ENCODE measurements at places on chromosomes 5 and 9.
A peak's percentile ranks its signal among the peaks of the same experiment; 100 is the strongest.

DNA sequence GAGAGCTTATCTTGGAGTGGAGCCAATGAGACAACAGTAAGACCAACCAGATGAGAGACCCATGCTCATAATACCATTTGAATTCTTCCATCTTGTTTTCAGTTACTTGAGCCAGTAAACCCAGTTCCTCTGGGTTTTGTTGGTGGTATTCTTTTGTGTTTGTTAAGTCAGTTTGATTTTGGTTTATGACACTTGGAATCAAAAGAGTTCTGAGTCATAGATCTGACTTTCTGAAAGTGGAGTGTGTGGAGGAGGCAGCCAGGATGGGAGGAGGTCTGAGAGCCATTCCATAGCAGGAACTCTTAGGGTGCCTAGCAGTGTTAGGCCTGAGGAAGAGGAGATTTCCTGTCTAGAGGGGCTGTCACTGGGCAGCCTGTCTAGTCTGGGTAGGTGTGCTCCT, 24.6 kb upstream of the PANK3 start:
- no peak for DNase-seq

DNA sequence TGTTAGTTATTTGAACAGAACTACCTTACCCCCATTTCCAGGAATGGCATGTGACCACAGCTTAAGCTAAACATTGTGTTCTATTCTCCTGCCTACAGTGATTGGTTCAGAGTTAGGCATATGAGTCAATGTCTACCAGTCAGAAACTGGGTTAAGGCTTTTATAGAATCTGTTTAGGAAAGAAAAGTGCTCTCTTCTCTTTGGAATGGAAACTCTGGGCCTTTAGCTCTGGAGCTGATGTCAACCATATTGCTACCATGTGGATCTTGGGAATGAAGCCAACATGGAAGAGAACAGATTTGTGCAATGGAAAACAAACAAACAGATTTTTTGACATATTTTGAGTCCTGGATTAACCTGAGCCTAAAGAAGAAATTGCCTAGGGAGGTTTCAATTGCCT, 488.9 kb upstream of the TNC start:
- DNase-seq, result no peak

DNA sequence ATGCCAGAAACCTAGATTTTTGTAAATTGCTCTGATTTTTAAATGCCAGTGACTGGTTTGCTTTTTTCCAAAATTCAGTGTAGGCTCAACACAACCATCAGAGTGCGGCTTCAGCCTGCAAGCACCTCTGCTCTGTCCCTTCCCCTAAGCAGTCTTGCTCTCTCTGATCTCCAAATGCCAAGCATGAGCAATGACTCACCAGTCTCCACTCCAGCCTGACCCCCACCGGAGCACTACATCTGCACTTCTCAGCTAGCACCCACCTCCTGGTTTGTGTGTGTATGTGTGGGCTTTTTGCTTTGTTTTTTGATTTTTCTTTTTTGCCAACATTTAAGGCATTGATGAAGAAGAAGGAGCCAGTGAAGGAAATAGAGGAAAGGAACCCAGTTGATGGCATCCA, 61.4 kb upstream of the ADRA1B start:
- DNase-seq, result peak; percentile 18

- DNase-seq, result no peak
Observed at GRCh38 chr5:115810761-115811160, 5.7 kb downstream of the CDO1 start.

- no peak for DNase-seq
Observed at GRCh38 chr9:83068414-83068813, 5.5 kb upstream of the RASEF start.

DNA sequence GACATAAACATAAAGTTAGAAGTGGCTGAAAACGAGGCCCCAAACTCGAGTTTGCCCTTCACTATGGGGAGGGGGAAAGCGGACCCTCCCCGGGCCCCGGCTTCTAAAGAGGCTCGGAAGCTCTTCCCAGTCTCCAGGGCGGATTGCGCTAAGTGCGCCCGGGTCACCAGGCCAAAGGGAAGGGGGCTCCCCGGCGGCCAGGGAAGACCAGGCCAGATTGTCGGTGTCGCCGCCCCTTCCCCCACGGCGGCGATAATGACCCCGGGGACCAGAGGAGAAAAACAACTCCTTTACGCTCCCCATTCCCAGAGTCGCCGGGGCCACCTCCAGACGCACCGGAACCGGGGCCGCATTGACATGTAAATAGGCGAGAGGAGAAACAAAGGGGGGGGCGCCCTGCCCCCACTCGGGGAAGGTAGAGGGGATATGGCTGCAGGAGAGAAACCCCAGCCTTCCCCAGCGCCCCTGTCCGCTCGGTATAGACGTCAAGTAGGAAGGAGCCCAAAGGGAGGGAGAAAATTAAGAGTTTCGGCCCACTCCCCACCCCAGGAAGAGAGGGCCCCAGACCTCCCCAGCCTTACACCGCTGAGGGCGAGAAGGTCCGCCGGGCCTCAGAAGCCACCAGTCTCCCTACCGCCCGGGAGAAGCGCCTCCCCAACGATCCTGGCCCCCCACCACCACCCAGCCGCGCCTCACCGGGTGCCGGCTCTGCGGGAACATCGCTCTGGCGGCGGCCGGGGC, 1.7 kb downstream of the TLE1 start:
- peak; percentile 23 for DNase-seq

DNA sequence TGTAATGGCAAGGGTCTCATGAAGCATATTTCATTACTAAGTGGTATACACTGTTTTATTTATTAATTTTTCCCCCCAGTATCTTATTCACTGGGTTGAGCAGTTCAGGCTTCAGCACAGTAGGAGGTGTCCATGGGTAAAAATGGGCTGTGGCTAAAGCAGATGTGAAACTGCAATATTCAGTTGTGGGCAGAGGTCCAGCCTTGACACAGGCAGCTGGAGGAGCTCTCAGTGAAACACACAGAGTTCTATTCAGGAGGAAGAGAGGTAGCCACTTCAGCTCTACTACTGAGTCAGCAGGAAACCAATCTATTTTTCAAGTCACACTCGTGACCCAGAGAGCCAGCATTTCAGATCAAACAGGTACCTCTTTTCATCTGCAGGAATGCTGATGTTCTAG, 418.3 kb downstream of the CDH10 start:
- peak; percentile 6 for DNase-seq

- DNase-seq, result no peak
Observed at GRCh38 chr5:116358911-116359418, 215.7 kb downstream of the SEMA6A start.

- peak; percentile 1 for DNase-seq
Observed at GRCh38 chr9:135663857-135664256, 748 bp downstream of the LCN9 start.

DNA sequence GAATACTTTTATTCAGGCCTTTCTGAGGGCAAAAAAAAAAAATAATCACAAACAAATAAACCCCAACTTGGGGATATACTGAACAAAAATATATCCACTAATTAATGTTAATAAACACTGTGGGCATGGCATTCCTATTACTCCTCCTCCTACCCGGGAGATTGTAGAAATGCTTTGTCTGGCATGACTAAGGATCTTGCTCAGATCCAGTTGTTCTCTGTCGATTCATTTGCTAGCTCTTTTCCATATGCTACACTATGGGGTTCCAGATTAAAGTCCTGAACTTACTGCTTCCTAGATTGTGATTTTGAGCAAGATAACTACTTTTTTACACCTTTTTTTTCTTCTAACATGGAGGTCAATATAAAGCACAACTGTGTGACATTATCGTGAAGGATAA, 102.2 kb upstream of the PRR16 start:
- DNase-seq, result no peak
